Cortex of kidney (tissue), 1 donor: ENCODE measurements at places on chromosomes 3 and 15.

GRCh38 chr3:76585794-76586392 is 454.0 kb upstream of the ROBO2 start:
- DNase-seq, result no peak

GRCh38 chr15:60592371-60593169 is 113.6 kb upstream of the ICE2 start:
- no peak for DNase-seq

DNA sequence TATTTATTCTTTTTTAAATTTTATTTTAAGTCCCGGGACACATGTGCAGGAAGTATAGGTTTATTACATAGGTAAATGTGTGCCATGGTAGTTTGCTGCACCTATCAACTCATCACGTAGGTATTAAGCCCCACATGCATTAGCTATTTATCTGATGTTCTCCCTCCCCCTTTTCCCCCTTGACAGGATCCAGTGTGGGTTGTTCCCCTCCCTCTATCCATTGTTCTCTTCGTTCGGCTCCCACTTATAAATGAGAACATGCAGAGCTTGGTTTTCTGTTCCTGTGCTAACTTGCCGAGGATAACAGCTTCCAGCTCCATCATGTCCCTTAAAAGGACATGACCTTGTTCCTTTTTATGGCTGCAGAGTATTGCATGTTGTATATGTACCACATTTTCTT is 220.3 kb downstream of the OCA2 start:
- DNase-seq, result no peak

DNA sequence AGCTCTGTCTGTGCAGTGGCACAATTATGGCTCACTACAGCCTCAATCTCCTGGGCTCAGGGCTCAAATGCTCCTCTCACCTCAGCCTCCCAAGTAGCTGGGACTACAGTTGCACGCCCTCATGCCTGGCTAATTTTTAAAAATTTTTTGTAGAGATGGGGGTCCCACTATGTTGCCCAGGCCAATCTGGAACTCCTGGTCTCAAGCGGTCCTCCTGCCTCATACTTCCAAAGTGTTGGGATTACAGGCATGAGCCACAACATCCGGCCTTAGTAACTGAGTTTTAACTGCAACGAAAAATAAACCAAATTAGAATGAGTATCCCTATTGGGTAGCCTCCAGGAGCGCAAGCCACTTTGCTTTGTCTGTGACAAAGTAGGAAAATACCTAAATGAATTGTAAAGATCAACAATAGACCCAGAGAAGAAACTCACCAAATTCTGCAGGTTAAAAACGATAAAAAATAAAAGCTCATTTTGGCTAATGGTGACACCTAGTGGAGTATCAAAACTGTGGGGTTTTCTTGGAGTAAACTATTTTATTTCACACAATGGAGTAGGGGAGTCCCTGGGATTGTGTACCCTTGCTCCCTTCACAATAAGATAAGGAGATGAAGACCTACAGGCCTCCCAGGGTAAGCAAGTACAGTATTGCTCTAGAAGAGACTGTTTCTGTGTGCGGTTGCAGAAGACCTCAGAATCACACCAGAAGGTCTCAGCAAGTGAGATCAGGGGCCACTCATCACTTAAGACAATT is 21.0 kb upstream of the CA12 start:
- no peak for DNase-seq

DNA sequence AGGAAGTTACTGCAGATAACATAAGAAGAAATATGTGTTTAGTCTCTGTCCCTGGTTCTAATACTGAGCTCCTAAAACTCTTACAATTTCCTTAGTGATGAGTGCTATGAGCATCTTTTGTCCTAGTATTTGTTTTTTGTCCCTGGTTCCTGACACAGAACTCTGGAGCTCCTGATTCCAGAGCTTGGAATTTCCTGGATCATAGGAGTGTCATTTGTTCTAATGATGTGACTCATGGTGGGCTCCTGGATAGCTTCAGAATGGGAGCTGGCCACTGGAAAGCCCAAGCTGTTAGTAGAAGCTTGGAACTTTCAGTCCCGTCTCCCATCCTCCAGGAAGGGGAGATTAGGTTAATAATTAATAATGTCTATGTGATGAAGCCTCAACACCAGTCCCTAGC is 98.2 kb downstream of the CNTN6 start:
- DNase-seq, result no peak

GRCh38 chr3:148839805-148840204 is 12.2 kb downstream of the CPB1 start:
- no peak for DNase-seq

- no peak for DNase-seq
Measured at GRCh38 chr15:47971637-47972036, 149.2 kb upstream of the SLC24A5 start.

DNA sequence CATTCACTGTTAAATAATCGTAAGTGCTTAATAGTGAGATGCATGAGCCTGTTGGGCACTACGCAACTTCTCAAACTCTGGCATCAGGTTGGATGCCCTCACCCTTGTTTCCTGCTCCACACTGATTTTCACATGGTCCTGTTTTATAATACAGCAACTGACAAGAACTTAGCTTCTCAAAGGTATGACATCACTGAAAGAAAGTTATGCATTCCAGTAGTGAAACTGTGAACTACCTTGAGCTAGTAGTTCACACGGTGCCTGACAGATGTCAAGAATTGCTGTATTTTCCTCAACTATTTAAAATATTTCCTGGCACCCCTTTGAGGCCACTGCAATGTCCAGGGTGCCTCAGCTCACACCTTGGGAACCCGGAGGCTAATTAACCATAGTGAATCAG is 327.5 kb downstream of the RORA start:
- no peak for DNase-seq

DNA sequence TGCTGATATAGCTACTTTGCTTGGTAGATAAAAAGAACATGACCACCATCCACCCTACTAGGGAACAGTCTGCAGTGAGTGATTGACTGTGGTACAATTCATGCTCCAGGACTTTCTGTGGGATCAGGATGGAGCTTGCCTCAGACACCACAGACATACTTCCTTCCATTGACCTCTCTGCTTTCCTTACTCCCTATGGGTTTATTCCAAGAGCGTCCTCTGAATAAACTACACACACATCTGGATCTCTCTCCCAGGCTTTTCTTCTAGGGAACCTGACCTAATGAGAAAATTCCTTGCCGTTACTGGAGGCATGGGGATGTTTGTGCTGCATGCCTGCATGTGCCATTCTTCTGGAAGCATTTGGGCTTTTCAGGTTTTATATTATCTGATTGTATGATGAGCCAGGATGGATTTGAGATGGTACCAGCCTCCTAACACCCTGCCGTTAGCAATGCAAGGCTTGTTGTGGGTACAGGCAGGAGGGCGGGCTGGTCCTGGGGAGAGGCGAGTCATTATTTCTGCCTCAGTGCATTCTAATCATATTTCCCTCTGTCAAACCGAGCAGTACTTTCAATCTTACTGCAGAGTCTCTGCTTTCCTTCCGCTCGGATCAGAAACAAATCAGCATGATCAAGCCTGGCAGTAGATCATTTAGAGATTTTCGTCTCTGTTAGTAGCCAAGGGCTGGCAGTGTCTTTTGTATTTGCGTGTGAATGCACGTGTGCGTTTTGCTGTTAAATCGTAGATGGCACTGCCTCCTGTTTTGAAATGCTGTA is 279.2 kb downstream of the PDCD6IP start:
- no peak for DNase-seq

DNA sequence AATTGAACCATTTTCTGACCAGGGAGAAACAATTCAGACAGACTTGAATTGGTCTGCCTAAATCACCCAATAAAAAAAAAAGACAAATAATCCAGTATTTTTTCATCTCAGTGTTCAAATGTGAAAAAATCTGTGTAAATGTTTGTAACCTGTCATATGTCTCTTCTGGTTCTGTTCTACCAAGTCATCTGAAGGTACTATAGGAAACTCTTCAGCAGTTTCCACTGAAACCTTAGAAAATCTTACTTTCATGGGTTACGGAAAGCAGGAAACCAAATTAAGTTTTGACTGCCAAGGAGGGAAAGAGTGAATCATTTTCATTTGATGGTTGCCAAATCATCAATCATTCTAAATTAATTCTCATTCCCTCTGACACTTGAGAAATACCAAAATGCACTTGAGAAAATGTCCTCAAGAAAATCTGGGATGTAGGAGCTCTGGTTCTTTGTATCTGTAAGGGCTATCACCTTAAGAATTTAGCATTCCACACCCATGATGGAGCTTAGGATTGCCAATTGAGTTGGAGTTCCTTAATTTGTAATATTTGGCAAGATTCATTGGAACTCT is 278.2 kb upstream of the KCNH8 start:
- DNase-seq, result no peak

DNA sequence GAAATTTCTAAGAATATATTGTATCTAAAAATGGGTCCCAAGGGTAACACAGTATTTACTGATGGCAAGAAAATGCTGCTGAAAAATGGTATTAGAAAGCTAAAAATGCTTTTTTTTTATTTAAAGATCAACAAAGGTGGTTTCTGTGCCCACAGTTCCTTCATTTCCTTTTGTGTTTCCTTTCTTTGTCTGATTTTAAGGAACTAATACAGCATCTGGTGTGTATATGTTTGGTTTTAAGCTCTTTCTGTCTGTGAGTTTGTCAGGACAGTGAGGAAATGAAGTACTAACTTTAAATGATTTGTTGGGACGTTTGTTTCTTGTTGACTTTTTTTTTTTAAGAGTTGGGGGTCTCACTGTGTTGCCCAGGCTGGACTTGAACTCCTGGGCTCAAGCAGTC is 38.2 kb downstream of the RASA2 start:
- DNase-seq, result no peak

- no peak for DNase-seq
Measured at GRCh38 chr15:51732646-51733045, 4.8 kb downstream of the LYSMD2 start.

DNA sequence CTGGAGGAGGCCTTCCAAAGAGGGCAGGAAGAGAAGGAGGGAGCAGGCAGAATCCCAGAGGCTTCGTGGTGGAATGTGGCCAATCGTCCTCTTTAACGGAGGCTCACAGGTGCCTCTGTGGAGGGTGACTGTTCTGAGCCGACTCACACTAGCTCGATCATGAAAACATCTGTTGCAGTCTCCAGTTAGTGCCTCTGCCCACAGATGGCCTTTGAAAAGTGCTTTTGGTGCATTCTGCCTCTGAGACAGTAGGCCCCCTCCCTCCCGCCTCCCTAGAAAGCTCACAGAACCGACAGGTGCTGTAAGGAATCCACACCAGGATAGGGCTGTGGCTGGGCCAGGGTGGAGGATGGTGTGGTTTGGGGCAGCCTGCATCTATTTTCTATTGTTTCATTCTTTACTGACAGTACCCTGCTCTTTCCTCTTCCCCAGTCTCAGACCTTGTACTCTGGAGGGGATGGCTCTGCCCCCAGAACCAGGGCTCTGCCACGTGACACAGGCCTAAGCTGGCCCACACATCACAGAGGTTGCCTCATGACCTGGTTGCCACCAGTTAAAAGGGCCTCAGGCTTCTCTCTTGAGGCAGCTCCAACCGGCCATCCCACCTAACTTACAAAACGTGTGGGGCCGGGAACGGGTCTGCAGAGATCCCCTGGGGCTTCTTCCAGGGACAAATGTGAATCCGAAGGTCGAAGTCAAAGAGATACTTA is 27.2 kb upstream of the PIGZ start:
- no peak for DNase-seq

DNA sequence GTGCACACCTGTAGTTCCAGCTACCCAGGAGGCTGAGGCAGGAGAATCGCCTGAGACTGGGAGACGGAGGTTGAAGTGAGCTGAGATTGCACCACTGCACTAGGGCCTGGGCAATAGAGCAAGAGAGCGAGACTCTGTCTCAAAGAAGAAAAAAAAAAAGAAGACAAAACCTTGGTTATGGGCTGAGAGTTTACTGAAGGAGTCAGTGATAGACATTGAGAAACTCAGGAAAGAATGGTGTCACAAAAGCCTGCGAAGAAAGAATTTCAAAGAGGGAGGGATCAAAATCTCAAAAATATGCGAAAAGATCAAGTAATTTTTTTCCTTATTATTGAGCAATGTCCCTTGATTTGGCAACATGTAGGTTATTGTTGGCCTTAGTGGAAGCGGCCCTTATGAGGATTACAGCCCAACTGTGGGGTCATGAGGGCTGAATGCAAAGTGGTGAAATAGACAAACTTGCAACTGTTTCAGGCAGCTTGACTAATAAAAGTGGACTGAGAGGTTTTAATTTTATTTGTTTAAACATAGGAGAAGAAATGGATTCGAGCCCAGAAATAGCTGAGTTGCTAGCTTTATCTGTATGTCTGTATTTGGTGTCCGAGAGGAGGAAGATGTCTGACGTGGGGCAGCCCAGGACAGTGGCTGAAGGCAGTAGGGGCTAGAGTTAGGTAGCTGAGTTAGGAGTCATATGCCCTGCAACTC is 18.8 kb upstream of the CELF6 start:
- no peak for DNase-seq

- no peak for DNase-seq
Measured at GRCh38 chr15:40234783-40235182, 4.1 kb upstream of the PAK6 start.
